ENCODE measurements at places on chromosomes 1 and 21.

- no peak for DNase-seq
These were observed 10.3 kb downstream of the KDF1 start for GRCh38 chr1:26949926-26950319.

- DNase-seq, result no peak
These were observed 27.5 kb downstream of the KCND3 start for GRCh38 chr1:111961773-111962565.

- DNase-seq, result peak; percentile 21
These were observed 89.3 kb upstream of the EDEM3 start for GRCh38 chr1:184843732-184844495.

DNA sequence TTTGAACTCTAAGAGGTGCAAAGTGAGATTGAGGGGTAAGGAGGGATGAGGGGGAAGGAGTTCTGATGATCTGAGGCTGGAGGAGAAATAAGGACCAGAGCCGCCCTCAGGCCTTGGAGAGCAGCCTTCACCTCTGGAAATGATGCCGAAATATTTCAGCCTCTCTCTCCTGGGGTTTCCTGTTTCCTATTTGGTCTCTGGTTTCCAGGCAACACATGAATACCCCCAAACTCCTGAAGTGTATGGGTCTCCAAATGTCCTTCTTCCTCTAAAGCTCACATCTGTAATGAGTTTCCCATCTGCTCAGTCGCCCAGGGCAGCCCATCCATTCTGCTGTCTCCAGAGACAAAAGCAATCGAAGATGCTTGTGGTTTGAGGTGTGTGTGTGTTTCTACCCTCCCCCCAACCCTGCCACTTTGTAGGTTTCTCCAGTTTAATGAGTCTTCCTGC, 52.0 kb upstream of the FAM20B start:
- no peak for DNase-seq

DNA sequence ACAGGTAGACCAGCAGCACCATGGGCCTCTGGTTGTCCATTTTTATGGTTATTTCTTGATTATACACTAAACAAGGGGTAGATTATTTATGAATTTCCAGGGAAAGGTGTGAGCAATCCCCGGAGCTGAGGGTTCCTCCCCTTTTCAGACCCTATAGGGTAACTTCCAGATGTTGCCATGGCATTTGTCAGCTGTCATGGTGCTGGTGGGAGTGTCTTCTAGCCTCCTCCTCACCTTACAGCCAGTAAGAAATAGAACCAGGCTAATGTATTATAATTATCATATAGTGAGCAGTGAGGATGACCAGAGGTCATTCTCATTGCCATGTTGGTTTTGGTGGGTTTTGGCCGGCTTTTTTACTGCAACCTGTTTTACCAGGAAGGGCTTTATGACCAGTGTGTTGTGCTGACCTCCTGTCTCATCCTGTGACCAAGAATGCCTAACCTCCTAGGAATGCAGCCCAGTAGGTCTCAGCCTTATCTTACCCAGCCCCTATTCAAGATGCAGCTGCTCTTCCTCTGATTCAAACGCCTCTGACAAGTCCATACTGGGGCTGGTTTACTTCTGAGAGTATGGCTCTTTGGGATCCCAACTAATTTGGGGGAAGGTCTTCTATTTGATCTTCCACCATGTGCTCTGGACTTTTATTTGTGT, 13.5 kb upstream of the TINAGL1 start:
- DNase-seq, result no peak

DNA sequence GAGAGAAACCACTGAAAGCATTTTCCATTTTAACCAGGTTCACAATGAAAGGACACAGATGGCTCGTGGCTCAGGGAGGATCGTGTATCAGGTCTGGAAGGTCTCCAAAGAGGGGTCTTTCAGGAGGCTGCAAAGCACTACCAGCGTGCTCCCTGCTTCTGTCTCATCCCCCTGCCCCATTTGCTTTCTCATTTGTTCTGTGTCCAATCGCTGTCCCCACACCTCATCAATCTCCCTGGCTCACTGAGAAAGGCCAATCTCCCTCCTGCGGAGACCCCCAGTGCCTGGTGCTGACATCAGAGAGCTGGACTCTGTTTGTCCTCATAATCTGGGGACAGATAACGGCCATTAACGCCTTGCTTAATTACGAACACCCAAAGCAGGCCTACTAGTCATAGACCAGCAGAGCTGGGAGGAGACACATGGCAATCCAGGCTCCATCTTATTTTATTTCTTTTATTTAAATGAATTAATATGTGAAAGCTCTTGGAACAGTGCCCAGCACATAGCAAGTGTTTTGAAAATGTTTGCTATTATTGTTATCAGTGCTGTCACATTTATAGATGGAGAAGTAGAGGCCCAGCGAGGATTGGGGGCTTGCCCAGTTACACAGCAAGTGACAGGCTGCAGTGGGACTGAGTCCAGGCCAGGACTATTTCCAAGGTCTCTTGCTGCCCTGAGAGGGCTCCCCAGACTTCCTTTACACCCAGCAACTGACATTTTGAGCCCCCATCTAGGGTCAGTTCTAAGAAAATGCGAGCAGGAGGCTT, 341.0 kb upstream of the USP24 start:
- no peak for DNase-seq

- no peak for DNase-seq
These were observed 38.2 kb downstream of the TIAM1 start for GRCh38 chr21:31305888-31306287.
